Peyer's patch (tissue), 4 donors: ENCODE measurements at places on chromosomes 1 and 21.
A peak's percentile ranks its signal among the peaks of the same experiment; 100 is the strongest.

GRCh38 chr1:73517603-73518191 lies 680.3 kb downstream of the LRRIQ3 start:
- DNase-seq = no peak

- no peak for DNase-seq
These were observed 1382.2 kb upstream of the B3GALT2 start for GRCh38 chr1:194568610-194569009.

GRCh38 chr1:29282924-29283803 lies 46.8 kb downstream of the PTPRU start:
- DNase-seq = peak; percentile 53

DNA sequence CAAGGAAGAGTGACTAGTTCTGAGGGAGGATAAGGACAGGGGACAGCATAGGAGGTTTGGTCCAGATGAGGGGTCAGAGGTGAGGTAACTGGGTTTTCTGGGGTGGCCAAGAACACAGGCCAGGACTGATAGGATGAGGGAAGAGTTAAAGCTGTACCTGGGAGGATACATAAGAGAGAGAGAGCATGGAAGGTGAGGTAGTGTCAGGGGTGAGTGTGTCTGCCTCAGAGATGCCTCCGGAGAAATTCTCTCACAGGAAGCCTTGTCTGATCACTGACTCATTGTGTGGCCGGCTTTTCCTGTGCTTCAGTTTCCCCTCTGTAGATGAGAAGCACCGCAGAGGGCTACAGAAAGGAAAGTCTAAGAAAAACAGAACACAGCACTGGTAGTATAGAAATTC lies 40.2 kb downstream of the FASLG start:
- DNase-seq = no peak

DNA sequence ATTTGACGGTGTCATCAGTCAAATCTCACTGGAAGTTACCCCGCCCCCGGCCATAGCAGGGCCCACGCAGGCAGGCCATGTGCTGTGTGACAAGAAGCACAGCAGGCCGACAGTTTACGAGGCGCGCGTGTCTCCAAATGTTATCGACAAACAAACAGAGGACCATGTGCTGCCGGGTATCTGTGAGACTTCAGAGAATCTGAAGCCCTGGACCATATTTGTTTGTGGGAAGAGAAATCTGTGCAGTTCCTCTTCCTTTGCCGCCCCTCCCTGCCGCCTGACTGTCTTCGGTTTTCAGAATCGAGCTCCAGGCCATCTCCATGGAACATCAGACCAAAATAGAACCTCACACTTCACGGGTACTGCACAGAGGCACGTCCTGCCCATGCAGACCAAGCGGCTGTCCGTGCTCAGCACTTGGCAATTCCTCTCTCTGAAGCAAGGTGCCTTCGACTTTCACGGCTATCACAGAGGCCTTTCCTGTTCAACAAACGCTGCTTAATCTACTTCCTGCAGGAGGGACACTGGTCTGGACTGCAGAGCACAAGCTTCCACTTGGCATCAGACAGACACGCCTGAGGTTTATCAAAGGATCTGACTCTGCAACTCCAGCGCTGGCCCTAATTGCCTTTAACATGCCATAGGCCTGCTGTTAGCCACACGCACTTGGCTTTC lies 135.7 kb upstream of the KRTAP19-8 start:
- no peak for DNase-seq

- no peak for DNase-seq
These were observed 359.0 kb upstream of the PTBP2 start for GRCh38 chr1:96362623-96363022.

GRCh38 chr1:48077795-48078222 lies 80.6 kb upstream of the TRABD2B start:
- no peak for DNase-seq

- DNase-seq = no peak
These were observed 2.6 kb downstream of the TXNIP start for GRCh38 chr1:145993618-145994390.

DNA sequence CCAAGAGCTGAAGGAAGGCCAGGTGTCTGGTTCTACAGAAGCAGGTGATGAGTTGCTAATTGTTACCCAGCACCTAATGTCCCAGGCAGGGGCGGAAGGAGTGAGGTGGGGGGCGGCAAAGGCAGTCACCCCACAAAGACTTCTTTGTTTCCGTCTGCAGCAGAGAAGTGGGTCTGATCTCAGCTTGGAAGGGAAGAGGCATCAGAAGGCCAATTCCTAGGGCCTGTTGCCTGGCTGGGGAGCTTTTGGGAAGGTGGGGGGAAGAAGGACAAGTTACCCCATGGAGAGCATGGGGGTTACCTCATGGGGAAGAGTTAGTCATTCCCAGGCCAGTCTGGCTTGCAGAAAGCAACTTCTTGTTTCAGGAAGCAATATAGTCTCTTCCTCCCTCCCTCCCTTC lies 10.9 kb downstream of the IGSF21 start:
- no peak for DNase-seq

GRCh38 chr1:119266386-119266785 lies 102.2 kb upstream of the HAO2 start:
- DNase-seq = no peak

DNA sequence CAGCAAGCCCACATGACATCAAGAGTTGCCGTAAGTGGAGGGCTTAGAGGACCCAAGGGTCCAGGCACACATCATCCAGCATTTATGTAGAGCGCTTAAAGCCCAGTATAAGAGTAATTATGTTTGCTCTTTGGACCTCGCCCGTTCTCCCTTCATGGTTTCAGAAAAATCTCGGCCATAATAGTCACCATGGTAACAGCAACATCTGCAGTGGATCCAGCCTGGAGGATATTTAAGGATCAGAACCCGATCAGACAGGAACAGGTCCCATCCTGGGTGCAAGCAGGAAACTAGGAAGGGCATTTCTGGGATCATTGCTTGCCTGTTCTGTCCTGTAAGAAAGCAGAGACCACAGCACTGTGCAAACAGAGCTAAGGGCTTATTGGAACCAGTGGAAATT lies 89.9 kb upstream of the KAZN start:
- no peak for DNase-seq

GRCh38 chr1:158203693-158204457 lies 23.2 kb downstream of the CD1D start:
- DNase-seq = peak; percentile 26
